Upper lobe of left lung (tissue), 6 donors: ENCODE measurements at places on chromosomes 2 and 18. TPM values are rescaled to one million over a fixed set of nuclear protein-coding genes. Genes with fewer than 3 reads are reported as not detected.

- no peak for DNase-seq
Measured at GRCh38 chr2:52391621-52392020, 1359.7 kb upstream of the NRXN1 start.

The PDCD1 gene
- total RNA-seq = not detected

- no peak for DNase-seq
Measured at GRCh38 chr2:137675584-137676327, 288.5 kb upstream of the HNMT start.

DNA sequence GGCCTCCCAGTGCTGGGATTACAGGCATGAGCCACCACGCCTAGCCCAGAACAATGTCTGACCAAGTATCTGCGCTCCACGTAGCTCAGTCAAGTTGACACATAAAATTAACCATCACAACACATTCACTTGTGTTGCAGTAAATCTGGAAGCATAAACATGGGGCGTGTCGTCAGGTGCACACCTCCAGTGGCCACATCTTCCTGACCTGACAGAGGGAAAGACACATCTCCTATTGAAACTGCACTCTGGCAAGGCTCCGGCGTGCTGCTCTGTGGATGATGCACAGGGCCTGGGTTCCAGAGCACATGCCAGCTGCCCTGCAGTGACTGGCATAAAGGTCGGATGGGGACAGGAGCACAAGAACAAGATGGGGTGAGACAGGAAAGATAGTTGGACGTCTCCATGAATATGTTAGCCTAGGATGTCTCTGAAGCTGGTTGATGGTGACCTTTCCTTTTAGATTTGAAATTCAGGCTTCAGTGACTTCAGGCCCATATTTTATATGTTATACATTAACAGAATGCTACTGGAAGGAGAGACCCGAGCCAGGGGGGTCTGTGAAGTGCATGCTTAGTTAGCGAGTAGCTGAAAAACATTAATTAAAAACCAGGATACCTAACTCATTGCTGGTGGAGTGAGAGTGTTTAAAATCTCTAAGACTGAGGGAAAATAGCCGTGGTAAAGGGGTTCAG is 10.9 kb downstream of the IMPA2 start:
- no peak for DNase-seq

DNA sequence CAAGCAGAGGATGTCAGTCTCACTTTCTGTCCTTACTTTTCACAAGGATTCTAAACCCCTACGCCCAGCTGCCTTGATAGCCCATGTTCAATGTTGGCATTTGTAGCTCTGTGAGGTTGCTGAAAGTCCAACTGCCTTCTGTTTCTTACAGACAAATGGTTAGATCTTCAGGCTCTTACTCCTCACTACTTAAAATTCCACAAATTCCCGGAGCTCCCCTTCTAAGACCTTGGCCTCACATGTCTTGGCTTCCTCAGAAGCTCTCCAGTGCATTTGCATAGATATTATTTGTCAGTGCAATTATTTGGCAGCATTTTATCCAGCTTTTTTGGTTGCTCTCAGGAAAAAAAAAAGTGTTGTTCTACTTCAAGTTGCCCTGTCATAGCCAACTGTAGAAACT is 453.7 kb upstream of the CELF4 start:
- no peak for DNase-seq

The MSH6 gene
- total RNA-seq = 21.6 TPM

DNA sequence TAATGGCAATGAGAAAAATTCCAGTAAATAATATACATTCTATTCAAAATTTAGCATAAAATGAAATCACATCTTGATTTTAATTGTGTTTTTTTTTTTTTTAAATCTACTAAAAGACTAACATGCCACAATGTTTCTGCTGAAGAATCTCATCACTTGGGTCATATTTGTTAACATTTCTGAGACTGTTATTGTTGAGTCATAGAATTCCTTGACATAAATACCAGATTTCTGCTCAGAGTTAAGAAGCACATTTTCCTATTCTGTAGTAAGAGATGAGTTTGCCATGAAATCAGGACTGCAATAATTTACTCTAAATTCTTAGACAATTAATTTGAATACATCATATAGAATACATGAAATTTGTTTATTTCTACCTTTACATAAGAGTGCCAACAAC is 154.9 kb upstream of the KYNU start:
- DNase-seq = no peak

The CHRND gene
- not detected for total RNA-seq

The PTGR3 gene
- total RNA-seq = 36.8 TPM

DNA sequence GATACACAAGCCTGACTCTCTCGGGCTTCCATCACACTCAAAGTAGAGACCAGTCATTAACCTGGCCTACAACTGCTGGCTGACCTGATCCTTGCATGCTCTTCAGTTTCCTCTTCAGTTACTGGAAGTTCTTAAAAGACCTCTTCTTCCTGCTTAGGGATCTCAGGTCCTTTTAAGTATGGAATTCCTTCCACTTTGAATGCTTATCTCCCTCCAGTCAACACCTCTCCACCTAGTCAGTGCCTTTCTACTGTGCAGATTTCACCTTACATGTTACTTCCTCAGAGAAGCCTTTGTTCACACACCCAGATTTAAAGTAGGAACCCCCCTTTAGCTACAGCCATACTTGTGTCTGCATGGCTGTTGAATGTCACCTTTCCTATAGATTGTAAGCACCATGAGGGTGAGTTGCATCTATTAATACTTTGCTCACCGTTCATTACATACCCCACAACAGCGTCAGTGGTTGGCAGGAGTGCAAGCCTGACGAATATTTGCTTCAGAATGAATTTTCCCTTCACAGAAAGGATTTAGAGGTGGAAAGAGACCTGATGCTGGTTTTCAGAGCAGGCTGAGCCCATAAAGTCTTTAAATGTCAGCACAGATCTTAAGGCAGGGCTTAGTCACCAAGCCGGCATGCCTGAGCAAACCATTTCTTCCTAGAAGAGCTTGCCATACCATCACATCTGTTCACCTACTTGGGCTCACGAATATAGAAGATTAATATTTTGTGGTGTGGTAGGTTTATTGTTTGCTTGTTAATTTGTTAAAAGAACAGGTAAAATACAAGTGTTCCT is 90.1 kb downstream of the ACVR1 start:
- no peak for DNase-seq

DNA sequence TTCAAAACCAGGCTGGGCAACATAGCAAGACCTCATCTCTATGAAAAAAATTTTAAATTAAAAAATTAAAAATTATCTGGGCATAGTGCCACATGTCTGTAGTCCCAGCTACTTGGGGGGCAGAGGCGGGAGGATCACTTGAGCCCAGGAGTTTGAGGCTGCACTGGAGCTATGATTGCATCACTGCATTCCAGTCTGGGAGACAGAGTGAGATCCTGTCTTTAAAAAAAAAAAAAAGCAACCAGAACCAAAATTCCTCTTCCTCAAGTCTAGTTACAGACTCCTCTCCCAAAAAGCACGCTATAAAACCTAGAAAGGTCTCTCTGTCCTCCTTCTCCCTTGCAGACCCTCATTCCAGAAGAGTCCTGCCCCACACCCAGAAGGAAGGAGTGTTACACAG is 23.9 kb downstream of the TNFAIP6 start:
- no peak for DNase-seq

The TMEM163 gene
- total RNA-seq = 19.3 TPM

DNA sequence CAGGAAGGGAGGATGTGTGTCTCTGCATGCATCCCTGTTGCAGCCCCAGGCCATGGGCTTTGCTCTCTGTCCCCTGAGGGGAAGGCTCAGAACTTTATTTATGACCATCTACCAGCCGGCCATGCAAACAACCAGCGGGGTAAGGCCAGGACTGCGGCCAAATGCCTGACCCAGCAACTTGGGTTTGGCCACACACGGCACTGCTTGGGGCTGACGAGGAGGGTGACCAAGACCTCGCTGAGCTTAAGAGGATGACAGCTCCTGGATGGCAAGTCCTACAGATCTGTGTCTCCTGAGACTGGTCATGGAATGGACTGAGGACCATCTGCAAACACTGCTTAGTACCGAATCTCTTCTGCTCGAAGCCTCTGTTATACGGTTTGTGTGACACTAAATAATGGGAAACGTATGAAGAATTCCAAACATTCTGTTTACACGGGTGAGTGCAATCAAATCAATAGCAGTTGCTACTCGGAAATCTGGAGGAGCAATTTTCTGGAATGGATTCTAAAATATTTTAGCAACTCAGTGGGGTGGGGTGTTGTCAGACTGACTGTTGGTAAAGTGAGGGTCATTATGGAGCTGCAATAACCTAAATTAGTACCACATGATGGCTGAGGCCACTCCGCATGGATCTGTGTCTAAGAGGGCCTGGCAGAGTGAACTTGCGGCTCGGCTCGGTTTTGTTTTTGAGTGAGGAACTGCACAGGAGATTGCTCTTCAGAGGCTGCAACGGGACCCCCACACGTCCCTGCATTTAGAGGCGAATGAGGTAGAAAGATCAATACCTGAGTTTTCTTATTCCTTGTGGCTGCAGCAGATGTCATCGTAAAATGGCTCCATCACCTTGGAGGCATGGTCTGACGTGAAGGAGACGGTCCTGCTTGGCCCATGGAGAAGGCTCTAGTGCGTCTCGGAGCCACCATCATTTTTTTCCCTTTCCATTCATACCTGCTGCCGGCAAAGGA is 26.6 kb downstream of the TMEM18 start:
- no peak for DNase-seq

DNA sequence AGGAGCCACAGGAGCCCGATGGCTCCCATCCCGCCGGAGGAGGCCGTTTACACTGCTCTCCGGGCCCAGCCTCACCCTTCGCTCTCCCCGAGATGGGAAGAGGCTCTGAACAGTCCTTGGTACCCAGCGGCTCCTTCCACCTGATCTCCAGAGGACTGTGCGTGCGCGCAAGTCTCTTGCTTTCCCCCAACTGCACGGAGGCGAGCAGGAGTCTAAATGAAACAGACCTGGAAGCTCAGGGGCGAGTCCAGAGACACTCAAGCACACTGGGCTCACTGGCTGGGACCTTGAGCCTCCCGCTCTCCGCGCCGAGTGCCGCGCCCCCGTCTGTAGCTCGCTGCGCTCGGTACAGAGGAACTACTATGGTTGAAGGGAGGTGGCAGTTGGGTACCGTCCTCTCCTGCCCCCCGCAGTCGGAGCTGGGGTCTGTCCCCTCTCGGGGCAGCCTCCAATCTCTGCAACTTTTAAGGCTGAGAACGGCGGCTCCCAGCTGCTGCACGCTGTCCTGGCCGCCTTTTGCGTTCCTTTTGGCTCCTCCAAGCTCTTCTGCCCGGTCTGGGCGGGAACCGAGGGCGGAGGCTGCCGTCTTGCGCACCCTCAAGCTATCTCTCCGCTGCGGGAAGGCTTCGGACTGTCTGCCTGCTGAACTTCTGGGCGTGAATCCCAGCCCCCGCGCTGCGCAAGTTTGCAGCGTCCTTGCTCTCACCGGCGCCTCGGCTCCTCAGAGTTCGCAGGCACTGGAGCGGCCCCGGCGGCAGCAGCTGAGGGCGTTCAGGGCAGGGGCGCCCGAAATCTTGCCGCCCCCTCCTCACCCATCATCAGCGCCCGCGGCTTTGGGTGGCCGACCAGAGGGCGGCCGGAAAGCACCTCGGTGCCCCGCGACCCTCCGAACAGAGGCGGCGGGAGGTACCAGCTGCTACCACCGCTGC is 491 bp downstream of the ALK start:
- no peak for DNase-seq

The LTBP1 gene
- 29.0 TPM for total RNA-seq

- no peak for DNase-seq
Measured at GRCh38 chr2:180048251-180048650, 41.2 kb upstream of the CWC22 start.

The RFTN2 gene
- total RNA-seq = 3.3 TPM

DNA sequence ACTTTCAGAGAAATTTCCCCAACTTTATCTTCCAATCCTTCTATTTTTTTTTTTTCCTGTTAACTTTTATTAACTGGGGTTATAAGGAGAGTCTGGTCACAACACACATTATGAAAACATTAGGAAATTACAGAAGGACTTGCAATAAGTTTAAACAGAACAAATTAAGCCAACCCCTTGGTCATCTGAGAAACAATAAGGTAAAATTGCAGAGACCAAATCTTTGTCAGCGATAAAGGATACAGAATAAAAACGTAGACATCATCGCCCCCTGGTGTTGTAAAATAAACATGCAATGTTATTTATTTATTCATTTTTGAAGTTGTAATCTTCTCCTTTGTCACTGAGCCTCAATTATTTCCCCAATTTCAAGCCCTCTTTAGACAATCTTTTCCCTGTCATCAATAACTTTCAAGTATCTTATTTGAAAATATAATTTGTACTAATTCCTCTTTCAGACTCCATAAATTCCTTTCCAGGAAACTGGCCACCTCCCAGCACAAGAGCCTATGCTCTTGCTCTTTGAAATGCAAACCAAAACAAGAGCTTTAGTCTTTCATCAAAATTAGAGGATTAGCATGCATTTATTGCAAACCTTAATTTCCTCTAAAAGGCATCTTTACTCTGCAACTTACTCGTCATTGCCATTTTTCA is 19.5 kb downstream of the G6PC2 start:
- DNase-seq = no peak

GRCh38 chr18:31686986-31687928 is 2.9 kb upstream of the B4GALT6 start:
- no peak for DNase-seq

DNA sequence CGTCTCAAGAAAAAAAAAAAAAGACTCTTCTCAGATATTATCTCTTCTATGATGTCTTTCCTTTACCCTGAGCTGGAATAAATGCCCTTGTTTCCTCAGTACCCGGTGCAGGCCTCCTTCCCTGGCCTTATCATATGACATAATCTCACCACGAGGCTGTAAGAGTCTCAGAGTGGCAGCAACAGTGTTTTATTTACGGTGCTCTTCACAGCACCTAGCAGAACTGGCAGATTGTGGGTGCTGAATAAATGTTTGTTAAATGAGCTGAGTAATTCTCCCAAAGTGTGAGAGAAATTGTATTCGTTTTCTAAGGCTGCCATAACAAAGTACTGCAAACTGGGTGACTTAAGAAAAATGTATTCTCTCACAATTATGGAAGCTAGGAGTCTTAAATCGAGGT is 82.8 kb upstream of the CD28 start:
- DNase-seq = peak; percentile 62

The DSC2 gene
- total RNA-seq = 15.6 TPM

The FAM110C gene
- total RNA-seq = 4.2 TPM

- no peak for DNase-seq
Measured at GRCh38 chr2:231535961-231536360, 5.7 kb upstream of the NMUR1 start.

The CFAP65 gene
- total RNA-seq = 0.26 TPM
